ENCODE measurements at places on chromosomes 3 and 15.

- DNase-seq: no peak
These were observed 2.7 kb downstream of the FAN1 start for GRCh38 chr15:30906366-30906765.

- DNase-seq: peak; percentile 57
These were observed 41.0 kb downstream of the ABHD2 start for GRCh38 chr15:89129123-89129815.

DNA sequence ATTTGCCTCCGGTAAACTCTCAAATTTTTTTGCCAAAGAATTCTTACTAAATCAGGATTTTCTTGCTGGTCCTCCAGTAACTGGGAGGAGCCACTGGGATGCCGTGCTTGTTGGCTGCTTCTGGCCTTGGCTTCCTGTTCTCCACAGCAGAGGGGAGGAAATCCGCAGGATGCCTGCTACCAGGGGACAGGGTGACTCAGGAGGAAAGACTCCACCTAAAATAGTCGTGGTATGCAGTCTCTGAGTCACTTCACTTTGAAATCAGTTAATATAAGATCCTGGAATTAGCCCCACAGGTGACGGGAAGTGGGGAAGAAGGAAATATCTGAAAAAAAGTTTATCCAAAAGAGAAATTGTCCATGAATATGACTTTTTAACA lies 6.5 kb upstream of the TM4SF18 start:
- no peak for DNase-seq

DNA sequence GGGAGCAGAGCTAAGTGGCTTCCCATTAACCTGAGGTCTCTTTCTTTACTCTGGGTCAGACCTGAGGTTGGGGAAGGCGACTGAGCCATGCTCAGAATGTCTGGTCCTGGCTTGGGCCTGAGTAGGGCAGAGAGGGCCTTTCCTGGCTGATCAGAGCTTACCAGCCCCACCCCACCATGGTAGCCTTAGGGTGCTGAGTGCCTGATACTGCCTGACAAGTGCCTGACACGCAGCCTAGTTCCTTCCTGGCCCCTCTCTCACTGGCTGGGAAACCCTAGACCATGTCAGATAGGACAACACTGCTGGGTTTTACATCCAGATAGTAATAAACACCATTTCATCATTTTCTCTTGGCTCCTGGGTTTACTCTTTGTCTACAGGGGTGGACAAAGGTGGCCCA lies 25.8 kb upstream of the DOCK3 start:
- DNase-seq: no peak

- DNase-seq: no peak
These were observed 107.1 kb upstream of the LINGO1 start for GRCh38 chr15:77739591-77740378.

DNA sequence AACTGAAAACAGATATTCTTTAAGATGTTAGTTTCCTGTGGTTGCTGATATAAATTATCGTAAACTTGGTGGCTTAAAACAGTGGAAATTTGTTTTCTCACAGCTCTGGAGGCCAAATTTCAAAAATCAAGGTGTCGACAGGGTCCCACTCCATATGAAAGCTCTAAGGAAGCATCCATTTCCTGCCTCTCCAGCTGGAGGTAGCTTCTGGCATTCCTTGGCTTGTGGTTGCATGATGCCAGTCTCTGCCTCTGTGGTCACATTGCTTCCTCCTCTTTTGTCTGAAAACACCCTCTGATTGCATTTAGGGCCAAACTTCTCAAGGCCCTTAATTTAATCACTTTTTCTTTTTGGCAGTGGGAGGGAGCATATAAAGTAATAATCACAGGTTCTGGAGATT lies 96.8 kb downstream of the PPM1L start:
- no peak for DNase-seq

- DNase-seq: no peak
These were observed 2.1 kb upstream of the DOCK3 start for GRCh38 chr3:50672656-50673055.

GRCh38 chr3:129606636-129607390 lies at the start of gene PLXND1:
TSS of gene PLXND1 (minus strand) at chr3:129606676. CDS start at chr3:129606639, 37 bp downstream.
- DNase-seq: peak; percentile 62

GRCh38 chr3:197135212-197135611 lies 105.6 kb upstream of the MELTF start:
- no peak for DNase-seq

- peak; percentile 85 for DNase-seq
These were observed 11.7 kb downstream of the GNB5 start for GRCh38 chr15:52179278-52180195.

DNA sequence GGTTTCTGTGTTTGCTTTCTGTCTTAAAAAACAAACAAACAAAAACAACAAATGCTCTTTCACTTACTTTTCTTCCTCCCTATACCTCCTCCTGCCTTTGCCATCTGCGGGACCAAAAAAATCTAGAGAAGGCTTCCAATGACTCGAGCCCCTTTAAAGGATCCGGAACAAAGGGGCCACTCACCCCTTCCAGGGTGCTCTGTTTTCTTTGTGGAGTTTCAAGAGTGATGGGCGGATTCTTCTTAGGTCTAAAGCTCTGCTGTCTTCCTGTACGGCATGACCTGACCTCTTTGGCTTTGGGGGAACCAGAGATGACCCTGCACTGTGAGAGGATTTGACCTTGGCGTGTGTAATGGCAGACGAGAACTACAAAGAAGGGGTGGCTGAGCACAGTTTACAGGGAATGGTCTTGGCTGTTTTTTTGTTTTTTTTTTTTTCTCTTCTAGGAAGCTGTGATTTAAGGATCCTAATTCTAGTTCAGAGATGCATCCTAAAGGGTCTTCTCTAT lies 2.2 kb upstream of the MUC20 start:
- DNase-seq: no peak

DNA sequence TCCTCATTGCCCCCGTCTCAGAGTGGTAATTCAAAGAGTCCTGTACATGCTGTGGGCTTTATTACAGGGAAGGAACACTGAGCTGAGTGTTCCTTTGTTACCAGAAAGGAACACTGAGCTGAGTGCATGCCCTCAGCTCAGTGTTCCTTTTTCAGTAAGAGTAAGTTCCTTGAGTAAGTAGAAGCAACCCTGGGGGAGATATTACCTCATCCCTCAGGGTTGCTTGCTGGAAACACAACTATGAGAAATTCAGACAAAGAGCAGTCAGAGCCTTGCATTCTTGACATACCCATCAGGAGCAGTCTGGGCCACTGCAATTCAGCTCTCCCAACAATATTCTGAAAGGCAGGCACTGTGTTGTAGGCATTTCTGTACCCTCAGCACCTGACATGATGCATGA lies 17.0 kb downstream of the CHRM5 start:
- no peak for DNase-seq

DNA sequence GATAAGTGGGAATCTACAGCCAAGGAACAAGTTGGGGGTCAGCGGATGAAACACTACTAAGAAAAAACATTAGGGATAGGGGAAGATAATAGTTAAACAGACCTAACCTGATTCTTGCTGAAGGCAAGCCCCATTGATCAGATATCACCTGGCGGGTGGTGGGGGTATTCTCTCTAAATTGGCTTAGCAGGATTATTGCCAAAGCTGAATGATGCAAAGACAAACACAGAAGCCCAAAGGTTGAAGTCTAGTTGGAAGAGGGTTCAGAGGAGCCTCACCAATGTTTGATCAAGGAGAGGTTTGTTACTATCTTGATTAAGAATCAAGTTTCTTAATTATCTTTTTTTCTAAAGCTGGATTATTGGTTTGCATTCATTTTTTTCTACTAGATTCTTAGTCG lies 371.9 kb upstream of the CNTN4 start:
- no peak for DNase-seq

GRCh38 chr3:119918992-119919933 lies 137.4 kb downstream of the NR1I2 start:
- DNase-seq: no peak

GRCh38 chr3:31748933-31749295 lies 216.2 kb downstream of the STT3B start:
- no peak for DNase-seq

DNA sequence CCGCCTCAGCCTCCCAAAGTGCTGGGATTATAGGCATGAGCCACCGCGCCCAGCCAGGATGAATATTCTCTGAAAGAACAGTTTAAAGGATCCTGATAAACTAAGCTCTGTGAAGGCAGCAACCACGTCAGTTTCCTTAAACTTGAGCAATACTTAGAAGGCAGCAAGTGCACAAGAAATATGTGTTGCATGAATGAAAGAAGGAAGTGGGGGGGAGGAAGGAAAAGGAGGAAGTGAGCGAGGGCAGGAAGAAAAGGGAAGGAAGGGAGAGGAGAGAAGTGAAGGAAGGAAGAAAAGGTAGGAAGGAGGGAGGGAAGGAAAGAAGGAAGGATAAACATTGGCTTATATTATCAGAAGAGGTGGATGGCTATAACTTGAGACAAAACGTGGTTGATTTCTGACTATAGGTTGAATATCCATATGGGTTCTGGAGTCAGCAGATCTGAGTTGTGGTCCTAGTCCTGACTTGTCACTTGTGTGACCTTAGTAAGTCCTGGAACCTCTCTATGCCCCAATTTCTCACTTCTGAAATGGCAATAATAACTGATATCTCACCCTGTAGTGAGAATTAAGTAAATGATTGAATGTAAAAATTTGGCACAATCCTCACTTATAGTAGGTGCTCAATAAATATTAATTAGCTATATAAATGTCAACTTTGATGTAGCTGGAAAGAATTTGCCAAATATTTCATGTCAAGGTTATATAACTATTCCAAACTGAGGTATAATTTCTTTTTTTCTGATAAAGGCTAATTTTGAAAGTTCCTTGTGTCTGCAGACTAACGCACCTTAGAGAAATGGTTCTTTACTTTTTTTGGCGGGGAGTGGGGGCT lies 12.0 kb upstream of the SEMA4B start:
- no peak for DNase-seq

DNA sequence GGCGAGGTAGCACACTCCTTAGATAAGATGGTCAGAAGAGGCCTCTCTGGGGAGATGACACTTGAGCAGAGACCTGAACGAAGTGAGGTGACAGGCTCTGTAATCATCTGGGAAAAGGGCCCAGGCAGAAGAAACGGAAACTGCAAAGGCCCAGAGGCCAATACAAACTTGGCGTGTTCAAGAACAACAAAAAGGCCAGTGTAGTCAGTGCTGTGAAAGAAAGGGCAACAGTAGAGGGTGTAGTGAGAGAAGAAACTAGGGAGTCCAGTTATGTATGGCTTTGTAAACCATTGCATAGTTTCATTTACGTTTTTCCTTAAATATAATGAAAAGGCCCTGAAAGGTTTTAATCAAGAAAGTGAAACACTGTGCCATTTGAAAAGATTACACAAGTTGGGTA lies 31.8 kb downstream of the PLD1 start:
- DNase-seq: no peak

DNA sequence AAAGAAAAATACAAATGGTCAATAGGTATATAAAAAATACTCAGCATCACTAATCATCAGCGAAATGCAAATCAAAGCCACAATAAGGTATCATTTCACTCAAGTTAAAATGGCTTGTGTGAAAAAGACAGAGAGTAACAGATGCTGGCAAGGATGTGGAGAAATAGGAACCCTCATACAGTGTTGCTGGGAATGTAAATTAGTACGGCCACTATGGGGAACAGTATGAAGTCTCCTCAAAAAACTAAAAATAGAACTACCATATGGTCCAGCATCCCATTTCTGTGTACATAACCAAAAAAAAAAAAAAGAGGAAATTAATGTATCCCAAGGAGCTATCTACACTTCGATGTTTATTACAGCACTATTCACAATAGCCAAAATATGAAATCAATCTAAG lies 98.1 kb upstream of the TGFBR2 start:
- no peak for DNase-seq

DNA sequence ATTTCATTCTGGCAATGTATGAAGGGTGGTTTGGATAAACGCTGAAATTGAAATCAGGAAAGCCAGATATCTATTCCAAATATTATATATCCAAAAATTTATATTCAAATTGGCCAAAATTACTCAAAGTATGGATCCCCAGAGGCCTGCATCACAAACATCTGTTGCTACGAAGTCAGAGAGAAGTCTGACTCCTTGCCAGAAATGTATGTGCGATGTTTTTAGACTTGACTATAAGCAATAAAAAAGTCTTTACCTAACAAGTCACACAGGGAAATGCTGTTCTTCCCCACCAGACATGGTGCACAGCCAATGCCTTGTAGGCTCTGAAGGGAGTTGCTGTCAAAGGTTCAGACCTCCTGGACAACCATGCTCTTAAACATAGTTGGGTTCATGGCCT lies 533.1 kb downstream of the OTOL1 start:
- DNase-seq: no peak

- no peak for DNase-seq
These were observed 5.3 kb upstream of the NRROS start for GRCh38 chr3:196634224-196634623.

GRCh38 chr3:173747427-173747826 lies 349.9 kb downstream of the NLGN1 start:
- DNase-seq: no peak

GRCh38 chr3:101966226-101966625 lies 116.9 kb downstream of the NFKBIZ start:
- DNase-seq: no peak

DNA sequence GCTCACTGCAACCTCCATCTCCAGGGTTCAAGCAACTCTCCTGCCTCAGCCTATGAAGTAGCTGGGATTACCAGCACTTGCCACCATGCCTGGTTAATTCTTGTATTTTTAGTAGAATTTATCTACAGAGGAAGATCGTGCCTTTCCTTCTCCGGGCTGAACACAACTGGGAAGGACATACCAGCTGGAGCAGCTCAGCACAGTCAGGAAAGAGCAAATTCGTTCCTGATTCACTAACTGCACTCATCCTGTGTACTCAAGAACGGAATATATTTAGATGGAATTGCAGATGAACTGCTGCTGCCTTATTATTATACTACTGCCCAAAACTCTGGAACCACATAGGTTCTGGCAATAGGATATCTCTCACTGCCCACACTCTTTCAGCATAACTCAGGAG lies 27.1 kb upstream of the P4HTM start:
- DNase-seq: no peak

- no peak for DNase-seq
These were observed 43.0 kb upstream of the SEC13 start for GRCh38 chr3:10363935-10364334.

- DNase-seq: no peak
These were observed 222.4 kb downstream of the RYR3 start for GRCh38 chr15:33533197-33533596.

GRCh38 chr3:23275061-23275460 lies 71.9 kb downstream of the UBE2E2 start:
- DNase-seq: no peak

DNA sequence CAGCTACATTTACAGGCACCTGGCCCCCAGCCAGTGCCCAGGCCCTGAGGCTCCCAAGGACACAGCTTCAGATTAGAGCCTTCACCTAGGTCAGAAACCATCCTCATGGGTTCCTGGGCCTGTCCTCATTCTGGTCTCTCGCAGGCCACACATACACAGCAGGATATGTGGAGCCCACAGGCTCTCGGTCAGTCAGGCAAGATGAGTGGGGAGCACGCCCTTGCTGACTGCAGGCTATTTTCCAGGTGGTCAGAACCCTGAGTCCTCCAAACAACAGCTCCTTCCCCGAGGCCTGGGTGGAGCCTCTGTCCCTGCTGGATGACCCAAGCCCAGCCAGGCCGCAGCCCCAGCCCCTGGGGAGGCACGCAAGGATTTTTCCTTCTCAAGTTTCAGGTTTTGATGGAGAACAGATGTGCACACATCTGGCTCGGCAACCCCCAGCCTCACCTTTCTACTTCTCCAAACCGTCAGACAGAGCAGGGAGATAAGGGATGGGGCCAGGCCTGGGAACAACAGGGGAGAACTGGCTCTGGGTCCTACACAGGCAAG lies 1.6 kb downstream of the STRA6 start:
- DNase-seq: no peak

- no peak for DNase-seq
These were observed 15.8 kb upstream of the EPHB3 start for GRCh38 chr3:184545769-184546168.

GRCh38 chr3:54954521-54954920 lies 26.7 kb upstream of the LRTM1 start:
- DNase-seq: no peak

Measured in WERI-Rb-1 (cell line).